ENCODE measurements at places on chromosomes 1 and 21. TPM values are rescaled to one million over a fixed set of nuclear protein-coding genes. Genes with fewer than 3 reads are reported as not detected.
A peak's percentile ranks its signal among the peaks of the same experiment; 100 is the strongest.

- H3K36me3 ChIP-seq = peaks cover 41% of the 10 kb centered on the region
- H3K27ac ChIP-seq = peak overlapping the region; percentile 98
- peak; percentile 28 for DNase-seq
- peak overlapping the region; percentile 78 for H3K4me3 ChIP-seq
- H3K27me3 ChIP-seq = no peaks in the 10 kb centered on the region
These were observed 526 bp downstream of the TPR start for GRCh38 chr1:186374303-186375151.

DNA sequence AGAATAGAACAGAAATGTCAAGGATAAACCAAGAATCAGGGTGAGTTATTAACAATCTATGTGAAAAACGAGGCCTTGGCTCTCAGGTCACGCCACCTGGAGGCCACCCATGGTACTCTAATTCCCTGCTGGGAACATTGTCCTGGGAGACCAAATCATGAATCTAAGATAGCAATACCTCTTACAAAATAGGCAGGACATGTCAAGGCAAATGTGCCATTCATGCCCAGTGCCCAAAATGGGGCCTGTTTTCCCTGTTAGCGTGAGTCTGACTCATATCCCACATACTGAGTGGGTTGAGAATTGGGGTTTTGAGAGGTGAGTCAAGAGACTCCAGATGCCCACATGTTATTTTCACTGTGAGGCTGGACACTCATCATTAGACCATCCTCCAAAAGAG, 380.8 kb downstream of the HHIPL2 start:
- H3K27ac ChIP-seq = no peak overlapping the region
- no peak overlapping the region for H3K4me3 ChIP-seq
- H3K4me1 ChIP-seq = no peaks in the 10 kb centered on the region
- no peaks in the 10 kb centered on the region for H3K36me3 ChIP-seq
- no peaks in the 10 kb centered on the region for H3K27me3 ChIP-seq

DNA sequence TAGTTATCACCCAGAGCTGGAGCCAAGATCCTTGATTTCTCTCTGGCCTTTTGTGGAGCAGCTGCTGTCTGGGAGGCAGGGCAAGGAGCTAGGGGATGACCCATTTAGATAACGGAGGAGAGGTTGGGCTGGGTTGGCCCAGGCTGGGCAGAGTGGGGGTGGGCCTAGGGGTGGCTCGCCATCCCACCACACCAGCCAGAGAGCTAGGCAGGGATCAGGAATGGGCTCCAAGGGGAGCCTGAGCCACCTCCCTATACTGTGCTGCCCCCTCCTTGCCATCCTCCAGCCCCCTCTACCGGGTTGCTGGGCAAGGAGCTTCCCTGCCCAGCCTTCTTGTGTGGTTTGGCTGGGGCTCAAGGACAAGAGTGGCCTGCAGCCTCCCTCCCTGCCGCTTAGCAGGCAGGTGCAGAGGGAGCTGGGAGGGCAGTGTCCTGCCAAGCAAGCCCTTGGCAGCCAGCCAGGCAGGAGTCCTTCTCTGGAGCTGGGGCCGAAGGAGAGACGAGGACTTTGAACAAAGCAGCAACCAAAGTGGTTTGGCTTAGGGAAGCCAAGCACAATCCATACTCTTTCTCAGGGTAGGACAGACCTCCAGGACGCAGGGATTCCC, 4.1 kb downstream of the NUAK2 start:
- peaks cover 14% of the 10 kb centered on the region for H3K4me1 ChIP-seq
- no peak overlapping the region for H3K27ac ChIP-seq
- no peak for DNase-seq
- H3K27me3 ChIP-seq = no peaks in the 10 kb centered on the region
- no peaks in the 10 kb centered on the region for H3K36me3 ChIP-seq

DNA sequence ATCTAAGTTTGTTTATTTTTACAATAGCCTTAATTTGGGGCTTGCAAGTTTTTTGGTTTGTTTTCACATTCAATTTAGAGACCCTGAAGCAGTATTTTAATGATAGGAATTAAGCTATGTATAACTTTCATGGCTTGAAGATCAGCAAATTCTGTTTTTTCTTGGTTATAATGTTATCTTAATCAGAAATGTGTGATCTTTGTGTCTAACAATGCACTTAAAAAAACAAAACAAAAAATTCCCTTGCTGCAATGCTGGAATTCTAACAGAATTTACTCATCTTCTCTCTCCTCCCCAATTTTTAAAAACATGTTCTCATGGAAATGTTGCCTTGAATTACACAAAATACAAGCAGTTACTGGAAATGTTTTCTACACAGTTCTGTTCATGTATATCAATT, 113.1 kb downstream of the OLFML2B start:
- H3K4me3 ChIP-seq = no peak overlapping the region
- no peak overlapping the region for H3K27ac ChIP-seq
- DNase-seq = no peak
- H3K4me1 ChIP-seq = peaks cover 10% of the 10 kb centered on the region

DNA sequence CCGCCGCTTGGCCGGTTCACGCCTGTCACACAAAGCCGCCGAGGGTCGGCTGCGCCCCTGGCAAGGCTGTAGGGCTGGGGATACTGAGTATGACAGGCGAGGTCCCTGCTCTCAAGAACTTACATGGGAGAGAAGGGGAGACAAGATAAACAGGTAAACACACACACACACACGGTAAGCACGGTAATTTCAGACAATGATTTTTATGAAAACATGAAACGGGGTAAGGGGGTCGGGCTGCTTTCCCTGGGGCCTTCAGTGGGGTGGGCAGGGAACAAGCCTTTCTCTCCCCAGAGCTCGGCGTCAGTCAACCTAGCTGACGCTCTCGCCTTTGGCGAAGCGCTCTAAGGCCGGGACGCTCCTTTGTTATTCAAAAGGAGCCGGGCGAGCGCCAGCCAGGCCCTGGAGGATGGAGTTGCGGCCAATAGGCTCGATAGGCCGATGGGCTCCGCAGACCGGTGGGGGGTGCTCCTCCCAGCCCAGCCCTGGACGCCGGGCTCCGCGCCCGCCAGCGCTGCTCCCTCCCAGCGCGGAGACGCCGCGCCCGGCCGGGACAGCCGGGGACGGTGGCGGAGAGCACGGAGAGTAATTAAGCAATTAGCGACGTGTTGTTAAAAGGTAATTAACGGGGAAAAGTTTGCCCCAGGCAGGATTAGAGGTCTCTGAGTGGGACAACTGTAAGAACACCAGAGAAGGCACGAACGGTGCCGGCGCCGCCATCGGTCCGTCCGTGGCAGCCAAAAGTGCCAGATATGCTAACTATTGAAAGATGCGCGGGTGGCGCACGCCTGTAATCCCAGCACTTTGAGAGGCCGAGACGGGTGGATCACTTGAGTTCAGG, 950 bp upstream of the INKA2 start:
- DNase-seq = peak; percentile 58
- H3K36me3 ChIP-seq = no peaks in the 10 kb centered on the region
- peaks cover 14% of the 10 kb centered on the region for H3K27me3 ChIP-seq
- H3K27ac ChIP-seq = no peak overlapping the region
- peak overlapping the region; percentile 59 for H3K4me3 ChIP-seq

Gene CYP4A11
- not detected for total RNA-seq

GRCh38 chr1:183487674-183488442, 15.6 kb downstream of the SMG7 start:
- H3K4me1 ChIP-seq = no peaks in the 10 kb centered on the region
- H3K4me3 ChIP-seq = no peak overlapping the region
- no peaks in the 10 kb centered on the region for H3K36me3 ChIP-seq

Gene IL6R
- total RNA-seq = 1.6 TPM

Gene C4BPA
- not detected for total RNA-seq

- H3K36me3 ChIP-seq = no peaks in the 10 kb centered on the region
- H3K4me3 ChIP-seq = peak overlapping the region; percentile 43
- no peaks in the 10 kb centered on the region for H3K4me1 ChIP-seq
- DNase-seq = no peak
These were observed 3.9 kb upstream of the DENND2D start for GRCh38 chr1:111204201-111204982.

Gene ITGB2
- total RNA-seq = 7.4 TPM
